NCI-H446 treated with DMSO at 0.1 percent for 48 hours (cell line): ENCODE measurements at places on chromosomes 2 and 18.

GRCh38 chr2:50726186-50726585 lies 305.7 kb downstream of the NRXN1 start:
- DNase-seq, result no peak

DNA sequence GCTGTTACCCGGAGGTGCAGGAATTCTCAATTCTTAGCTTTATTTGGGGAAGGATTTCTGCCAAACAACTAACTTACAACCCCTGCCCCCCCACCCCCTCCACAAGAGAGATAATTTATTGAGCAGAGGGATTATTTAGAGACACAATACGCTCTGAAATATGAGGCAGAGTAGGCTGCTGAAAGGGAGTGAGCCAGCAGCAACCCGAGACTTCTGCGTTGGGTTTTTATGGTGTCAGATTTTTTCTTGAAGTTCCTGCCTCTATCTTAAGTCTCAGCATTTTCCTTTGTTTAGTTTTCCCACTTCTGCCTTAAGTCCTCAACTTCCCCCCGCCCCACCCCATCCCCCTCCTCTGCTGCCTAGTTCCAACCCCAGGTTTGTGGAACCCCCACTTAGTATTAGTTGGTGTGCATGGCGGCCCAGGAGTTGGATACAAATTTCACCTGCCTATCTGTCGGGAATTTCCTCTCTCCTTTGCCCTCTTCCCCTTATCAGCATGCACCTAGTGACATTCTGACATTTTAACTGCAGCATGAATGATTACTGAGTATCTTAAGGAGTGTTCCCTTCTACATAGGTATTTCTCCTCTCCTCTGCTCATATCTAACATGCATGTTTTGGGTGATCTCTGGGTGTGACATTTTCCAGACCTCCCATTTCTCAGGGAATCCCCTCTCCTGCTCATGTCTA lies 1635.9 kb upstream of the LRRTM1 start:
- DNase-seq, result no peak

DNA sequence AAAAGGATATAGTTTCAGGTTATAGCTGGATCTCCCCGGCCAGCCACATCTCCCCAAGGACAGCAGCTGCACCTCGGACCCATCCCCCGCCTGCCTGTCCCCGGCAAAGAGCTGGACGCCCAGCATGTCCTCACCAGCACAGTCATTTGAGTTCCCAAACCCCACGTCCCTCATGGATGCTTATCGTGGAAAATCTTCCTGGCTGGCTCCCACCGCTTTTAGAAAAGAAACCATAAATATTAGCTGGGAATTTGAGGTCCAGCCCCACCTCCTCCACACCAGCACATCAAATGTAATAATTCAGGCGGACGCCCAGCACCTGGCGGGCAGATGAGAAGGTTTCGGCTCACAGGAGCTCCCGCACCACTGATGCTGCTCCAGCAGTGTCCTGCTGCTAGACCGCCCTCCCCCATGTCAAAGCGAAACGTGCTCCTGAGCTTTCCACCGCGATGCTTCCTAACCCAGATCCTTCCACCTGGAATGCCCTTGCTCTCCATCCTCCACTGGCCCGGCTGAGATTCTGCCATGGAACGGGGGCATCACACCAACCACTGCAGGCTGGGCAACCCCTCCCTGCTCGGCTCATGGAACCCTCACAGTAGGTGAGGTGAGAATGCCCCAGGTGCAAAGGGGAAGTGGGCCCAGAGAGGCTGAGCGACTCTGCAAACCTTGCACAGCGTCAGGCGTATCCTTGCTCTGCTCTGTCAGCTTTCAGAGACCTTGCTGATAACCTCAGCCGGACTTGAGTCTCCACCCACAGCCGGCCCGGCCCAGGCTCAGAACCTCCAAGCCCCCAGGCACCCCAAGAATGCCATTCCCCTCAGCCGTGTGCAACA lies 71.5 kb upstream of the GPC1 start:
- DNase-seq, result no peak

GRCh38 chr18:55927831-55928230 lies 339.8 kb upstream of the TCF4 start:
- no peak for DNase-seq
